ENCODE measurements at places on chromosomes 11 and 22. TPM values are rescaled to one million over a fixed set of nuclear protein-coding genes. Genes with fewer than 3 reads are reported as not detected.

Gene CRYBB3
- not detected for total RNA-seq

Gene MMP8
- total RNA-seq = not detected

Gene CST6
- 1,053 TPM for total RNA-seq

Gene OR52I2
- not detected for total RNA-seq

Gene MAPK8IP2
- total RNA-seq = 5.2 TPM

Gene CDON
- 12.3 TPM for total RNA-seq

Gene PRR33
- total RNA-seq = not detected

Gene APOBEC3C
- total RNA-seq = 8.0 TPM

Gene IL10RA
- 10.1 TPM for total RNA-seq

Gene CYTH4
- 1.9 TPM for total RNA-seq

Gene MYO18B
- not detected for total RNA-seq

Gene ARFIP2
- 56.6 TPM for total RNA-seq

Gene PGA4
- 1.5 TPM for total RNA-seq

Gene FGF4
- not detected for total RNA-seq

Gene HEPHL1
- total RNA-seq = 0.04 TPM

Gene OR2AT4
- total RNA-seq = not detected

Gene BIK
- total RNA-seq = 9.2 TPM

Gene GGTLC3
- total RNA-seq = not detected

Gene DLAT
- 32.1 TPM for total RNA-seq

Gene PYGM
- 0.13 TPM for total RNA-seq

Gene MFRP
- not detected for total RNA-seq

Gene ST14
- 107 TPM for total RNA-seq

Gene C11orf21
- total RNA-seq = 0.62 TPM

Gene APOL4
- 3.3 TPM for total RNA-seq

Gene MED15
- 48.7 TPM for total RNA-seq

Gene A4GALT
- total RNA-seq = 9.5 TPM

Gene MMP13
- not detected for total RNA-seq

Gene SPA17
- total RNA-seq = 2.0 TPM

Gene LUZP2
- 0.62 TPM for total RNA-seq
